ENCODE measurements at places on chromosomes 1 and 21.

DNA sequence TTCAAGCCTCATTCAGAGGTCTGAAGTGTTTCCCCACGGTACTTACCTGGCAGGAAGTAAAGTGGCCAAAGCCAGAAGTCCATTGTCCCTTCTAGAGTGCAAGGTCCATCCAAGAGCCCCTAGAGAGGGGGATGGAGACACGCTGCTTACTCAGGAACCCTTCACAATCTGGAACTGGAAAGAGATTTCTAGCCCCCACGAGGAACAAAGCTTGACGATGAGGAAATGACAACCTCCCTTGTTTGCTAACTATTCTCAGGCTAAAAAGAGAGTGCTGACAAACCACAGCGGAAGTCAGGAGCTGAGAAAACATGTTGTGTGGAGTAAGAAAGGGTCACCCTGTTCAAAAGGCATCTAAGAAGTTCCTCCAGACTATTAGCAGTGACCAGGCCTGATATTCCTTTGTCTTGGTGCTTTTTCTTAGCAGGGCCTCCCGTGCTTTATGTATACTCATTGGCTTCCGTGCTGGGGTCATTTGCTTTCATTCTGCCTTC is at the start of gene FCMR:
TSS of gene FCMR (minus strand) at position 170 of the 494 bp plus-strand sequence. CDS start at position 83, 87 bp downstream.
- DNase-seq, result no peak

GRCh38 chr1:31799196-31799894 is 16.5 kb downstream of the SPOCD1 start:
- no peak for DNase-seq

DNA sequence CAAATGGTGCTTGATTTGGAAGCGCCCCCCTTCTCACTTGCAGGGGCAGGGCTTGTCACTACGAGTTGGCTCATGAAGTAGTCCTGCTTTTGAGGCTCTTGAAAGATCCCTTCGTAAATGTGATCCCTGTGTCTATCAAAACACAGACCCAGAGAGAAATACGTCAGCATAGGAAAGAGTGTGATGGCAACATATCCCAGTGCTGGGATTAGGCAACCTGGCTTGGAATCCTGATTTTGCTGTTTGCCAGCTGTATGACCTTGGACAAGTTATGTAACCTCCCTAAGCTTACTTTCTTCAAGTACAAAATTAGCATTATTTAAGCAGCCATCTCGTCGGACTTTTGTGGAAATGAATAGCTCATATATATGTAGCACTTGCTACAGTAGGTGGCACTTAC is 228.4 kb downstream of the ATG4C start:
- DNase-seq, result no peak

DNA sequence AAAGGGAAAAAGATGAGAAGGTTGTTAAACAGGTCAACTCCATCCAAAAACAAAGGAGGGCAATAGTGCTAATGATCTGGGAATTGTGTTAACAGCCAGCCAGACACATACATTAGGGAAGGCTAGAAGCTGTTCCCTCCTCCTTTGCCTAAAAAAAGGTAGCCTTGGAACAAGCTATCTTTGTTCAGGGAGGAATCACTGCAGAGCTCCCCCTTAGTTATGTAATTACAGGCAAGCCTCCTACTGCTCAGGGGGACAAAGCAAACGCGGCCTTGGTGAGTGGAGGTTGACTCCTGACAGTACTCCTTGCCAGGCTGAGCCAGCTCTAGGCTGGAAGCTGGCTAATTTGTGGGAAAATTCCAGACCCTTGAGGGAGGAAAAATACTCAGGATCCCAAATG is 97.6 kb downstream of the VAV3 start:
- DNase-seq, result no peak

GRCh38 chr21:25343774-25344545 is 263.3 kb downstream of the MRPL39 start:
- no peak for DNase-seq

DNA sequence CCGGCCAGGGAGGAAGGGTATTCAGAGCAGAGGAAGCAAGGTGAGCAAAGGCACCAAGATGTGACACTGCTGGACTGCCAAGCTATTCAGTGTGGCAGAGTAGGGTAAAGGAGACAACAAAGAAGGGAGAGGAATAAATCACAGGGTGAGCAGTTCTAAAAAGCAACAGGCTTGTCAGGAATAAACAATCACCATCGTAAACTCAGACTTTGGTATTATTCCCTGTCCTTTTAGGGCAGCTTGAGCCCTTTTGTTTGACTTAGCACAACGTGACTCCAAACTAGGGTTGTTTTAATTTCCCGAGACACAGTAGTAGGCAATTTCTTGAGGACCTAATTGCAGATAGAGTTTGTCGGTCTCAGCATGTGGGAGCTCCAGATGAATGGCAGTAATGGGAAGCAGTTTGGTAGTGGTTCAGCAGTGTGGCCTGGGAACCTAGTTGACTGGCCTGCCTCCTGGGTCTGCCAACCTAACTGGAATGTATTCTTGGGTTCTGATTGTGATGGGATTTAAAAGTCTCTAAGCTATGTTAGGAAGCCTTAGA is 4.3 kb downstream of the CR1L start:
- DNase-seq, result no peak

GRCh38 chr1:11648732-11649158 is 5.5 kb downstream of the FBXO2 start:
- DNase-seq, result no peak

DNA sequence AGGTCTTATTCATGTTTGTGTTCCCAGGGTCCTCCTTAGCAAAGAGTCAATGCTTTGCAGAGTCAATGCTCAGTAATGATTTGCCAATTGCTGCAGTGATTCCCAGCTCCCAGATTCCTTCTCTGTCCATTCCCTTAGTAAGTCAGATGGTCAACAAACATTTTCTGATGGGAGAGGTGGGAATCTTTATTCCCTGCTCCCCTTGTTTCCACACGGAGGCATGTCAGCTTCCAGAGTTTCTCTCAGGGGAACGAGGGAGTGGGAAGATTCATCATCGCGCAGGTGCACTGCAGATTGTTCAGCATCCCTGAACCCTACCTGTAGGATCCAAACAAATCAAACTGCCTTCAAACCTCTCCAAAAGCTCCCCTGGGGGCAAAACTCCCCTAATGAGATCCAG is 7.5 kb upstream of the AHDC1 start:
- DNase-seq, result no peak

DNA sequence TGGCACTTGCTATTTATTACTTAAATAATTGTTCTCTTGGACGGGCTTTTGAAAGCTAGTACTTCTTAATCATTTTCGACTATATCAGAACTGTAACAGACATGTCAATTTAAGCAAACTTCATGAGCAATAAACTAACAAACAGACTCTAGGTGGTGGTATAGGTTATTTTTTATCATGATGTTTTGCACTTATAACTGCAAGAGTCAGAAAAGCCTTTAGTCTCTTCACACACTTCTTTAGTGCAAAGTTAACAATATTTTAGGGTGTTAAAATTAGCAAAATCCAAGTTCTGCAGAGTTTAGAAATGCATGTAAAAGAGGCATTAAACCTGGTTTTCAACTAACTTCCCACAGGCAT is 2.2 kb downstream of the NRIP1 start:
- peak; percentile 59 for DNase-seq

DNA sequence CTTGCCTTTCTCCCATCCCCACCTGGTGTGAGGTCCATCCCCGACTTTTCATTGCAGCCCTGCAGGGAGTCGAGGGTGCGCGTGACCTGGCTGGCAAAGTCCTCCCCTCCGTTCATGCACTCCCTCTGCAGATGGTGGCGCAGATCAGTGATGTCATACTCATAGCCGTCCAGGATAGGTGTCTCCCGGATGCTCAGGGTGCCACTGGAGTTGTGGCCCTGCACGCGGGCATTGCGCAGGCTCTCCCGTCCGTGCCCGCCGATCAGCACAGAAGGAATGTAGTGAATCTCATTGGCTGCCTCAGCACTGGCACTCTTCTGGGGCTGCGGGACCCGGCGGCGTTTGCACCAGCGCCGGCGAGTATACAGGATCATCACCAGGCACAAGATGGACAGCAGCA is 132.1 kb downstream of the ASTN1 start:
- no peak for DNase-seq

GRCh38 chr1:85998105-85998855 is 158.3 kb downstream of the COL24A1 start:
- no peak for DNase-seq

DNA sequence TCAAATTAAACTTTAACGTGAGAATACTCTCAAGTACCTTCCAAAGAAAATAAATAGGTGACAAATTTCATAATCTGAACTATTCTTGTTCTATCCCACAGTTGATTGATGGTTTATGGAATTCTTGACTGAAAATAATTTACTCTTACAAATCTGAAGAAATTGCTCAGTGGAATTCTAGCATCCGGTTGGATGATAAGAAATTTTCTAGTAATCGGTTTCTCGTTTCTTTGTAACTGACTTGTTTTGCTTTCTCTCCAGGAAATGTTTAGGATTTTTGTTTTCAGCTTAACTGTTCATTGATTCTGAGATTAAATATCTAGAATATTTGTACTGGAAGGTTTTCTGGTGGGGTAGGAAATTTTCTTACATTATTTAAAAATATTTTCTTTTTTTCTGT is 558.9 kb upstream of the ADAMTS5 start:
- no peak for DNase-seq

DNA sequence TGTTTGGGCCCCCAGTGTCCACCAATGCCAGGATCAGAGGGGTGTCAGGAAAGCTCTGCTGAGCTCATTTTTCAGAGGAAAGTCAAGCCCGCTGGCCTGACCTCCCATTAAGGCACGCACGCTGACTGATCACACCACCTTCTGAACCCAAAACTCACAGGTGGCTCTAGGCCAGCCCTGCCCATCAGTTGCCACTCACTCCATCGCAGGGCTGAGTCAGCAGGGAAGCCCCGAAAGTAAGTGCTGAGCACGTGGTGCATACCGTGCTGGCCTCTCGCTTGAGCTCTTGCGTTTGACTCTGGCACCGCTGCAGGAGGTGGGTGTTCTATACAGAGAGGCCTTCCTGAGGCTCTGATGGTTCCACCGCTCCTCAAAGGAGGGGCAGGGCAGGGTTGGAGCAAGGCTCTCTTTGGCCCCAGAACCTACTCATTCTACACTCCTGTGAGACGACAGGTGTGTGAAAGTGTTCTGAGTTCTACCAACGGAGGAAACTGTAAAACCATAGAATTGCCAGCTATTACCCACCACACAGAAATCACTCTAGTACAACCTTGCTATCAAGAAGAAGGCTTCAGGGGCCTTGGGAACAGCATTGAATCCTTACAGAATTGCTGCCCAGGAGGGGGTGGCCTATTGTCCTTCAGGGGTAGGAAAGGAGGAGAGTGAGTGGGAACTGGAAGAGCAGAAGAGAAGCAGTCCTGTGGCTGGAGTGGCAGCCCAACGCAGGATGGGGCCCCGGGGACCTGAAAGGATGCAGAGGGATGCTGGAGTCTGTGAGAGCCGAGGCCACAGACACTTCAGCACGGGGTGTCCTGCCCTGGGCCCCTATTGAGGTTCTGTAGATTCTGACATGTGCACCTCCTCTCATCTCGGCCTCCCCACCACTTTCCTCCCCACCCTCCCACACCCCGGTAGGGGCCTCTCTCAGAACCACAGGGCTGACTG is 214.7 kb upstream of the EDN2 start:
- no peak for DNase-seq

DNA sequence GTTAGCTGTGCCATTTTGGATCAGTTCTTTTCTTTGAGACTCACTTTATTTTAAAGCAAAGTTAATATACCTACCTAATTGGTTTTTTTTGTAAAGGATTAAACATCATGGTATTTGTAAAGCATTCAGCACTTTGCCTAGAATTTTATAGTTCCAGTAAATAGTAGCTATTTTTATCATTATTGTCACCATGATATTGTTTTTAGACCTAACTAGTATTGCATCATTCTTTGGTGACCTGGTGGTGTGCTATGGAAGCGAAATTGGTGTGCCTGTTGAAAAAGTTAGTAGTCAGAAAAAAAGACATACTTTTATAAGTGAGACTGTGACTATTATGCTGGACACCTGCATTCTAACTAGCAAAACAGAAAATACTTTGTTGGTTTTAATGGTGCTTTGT is 81.0 kb downstream of the NFIA start:
- no peak for DNase-seq

- no peak for DNase-seq
These were observed 187.4 kb downstream of the DISC1 start for GRCh38 chr1:231814021-231814420.

DNA sequence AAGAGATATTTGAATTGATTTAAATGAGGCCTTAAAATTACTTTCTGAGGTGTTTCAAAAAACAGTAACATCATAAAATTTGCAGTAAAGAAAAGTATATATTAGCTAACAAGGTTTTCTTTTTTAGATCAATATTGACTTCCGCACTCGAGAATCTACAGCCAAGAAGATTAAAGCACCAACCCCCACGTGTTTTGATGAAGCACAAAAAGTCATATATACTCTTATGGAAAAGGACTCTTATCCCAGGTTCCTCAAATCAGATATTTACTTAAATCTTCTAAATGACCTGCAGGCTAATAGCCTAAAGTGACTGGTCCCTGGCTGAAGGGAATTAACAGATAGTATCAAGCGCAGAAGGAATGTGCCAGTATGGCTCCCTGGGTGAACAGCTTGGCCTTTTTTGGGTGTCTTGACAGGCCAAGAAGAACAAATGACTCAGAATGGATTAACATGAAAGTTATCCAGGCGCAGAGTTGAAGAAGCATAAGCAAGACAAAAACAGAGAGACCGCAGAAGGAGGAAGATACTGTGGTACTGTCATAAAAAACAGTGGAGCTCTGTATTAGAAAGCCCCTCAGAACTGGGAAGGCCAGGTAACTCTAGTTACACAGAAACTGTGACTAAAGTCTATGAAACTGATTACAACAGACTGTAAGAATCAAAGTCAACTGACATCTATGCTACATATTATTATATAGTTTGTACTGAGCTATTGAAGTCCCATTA is 3.6 kb downstream of the RGS1 start:
- peak; percentile 34 for DNase-seq

DNA sequence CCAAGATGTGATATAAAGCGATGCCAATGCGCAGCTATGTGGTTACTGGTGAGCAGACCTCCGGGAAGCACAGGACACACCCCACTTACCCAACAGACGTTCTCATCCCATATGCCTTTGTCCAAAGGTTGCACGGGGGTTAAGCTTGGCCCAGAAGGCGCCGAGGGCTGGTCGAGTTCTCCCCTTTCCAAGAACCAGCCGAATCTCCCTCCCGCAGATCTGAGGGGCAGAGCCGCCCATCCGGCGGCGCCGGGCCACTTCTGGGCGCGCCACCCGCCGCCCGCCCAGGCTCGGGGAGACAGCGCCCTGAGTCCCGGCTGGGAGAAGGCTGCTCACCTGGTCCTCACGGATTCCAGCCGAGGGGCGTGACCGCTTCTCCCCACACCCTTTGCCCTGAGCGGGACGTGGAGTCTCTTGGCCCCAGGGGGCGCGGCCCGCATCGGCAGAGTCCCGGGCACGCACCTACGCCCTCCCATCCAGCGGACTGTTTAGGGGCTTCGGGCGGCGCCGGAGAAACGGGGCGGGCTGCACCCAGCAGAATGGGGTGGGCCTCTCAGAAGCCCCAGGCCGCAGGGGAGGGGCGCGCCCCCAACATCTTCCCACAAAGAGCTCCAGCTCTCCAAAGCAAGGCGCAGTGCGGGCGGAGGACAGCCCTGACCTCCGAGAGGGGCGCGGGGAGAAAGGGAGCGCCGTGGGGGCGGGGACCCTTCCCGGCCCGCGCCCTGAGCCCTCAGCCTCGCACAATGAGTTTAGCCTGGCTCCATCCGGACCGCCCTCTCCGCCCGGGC is 615 bp downstream of the GPR161 start:
- DNase-seq, result peak; percentile 18

GRCh38 chr1:236808564-236809130 is 13.6 kb downstream of the MTR start:
- DNase-seq, result no peak

All from Caki2 (cell line).